Activated T-cell treated with anti-CD3 and anti-CD28 coated beads, Interleukin-2, amount 50 U/mL, for 48 hours (primary cell): ENCODE measurements at places on chromosomes 3 and 15.

GRCh38 chr15:88655800-88656488 lies 17.1 kb downstream of the ISG20 start:
- DNase-seq, result no peak

DNA sequence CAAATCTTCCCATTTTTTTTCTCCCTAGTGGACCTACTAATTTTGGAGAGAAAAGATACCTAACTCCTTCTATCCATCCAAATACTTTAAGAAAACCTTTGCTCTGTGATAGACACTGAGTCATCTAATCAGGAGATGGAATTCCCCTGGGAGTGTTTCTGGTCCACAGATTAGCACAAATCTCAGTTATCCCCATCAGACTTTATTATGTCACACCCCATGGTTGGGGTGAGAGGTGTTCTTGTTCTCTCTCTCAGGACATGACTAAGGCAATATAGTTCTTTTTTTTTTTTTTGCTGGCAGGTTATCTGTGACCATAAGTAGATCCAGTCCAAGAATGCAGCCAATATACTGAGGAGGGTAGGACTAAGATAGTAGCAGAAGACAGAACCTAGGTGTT lies 15.8 kb downstream of the SLC9A9 start:
- DNase-seq, result no peak

GRCh38 chr3:8741581-8742261 lies 8.1 kb downstream of the CAV3 start:
- DNase-seq, result no peak

GRCh38 chr3:27089645-27090044 lies 279.5 kb downstream of the NEK10 start:
- DNase-seq, result no peak

GRCh38 chr3:172317984-172318383 lies 130.3 kb downstream of the GHSR start:
- no peak for DNase-seq

GRCh38 chr15:59039225-59039624 lies 51.8 kb downstream of the RNF111 start:
- DNase-seq, result no peak

GRCh38 chr3:141859651-141860050 lies 16.8 kb upstream of the ATP1B3 start:
- DNase-seq, result no peak

- DNase-seq, result no peak
These were observed 55.3 kb upstream of the LEKR1 start for GRCh38 chr3:156770699-156771414.

DNA sequence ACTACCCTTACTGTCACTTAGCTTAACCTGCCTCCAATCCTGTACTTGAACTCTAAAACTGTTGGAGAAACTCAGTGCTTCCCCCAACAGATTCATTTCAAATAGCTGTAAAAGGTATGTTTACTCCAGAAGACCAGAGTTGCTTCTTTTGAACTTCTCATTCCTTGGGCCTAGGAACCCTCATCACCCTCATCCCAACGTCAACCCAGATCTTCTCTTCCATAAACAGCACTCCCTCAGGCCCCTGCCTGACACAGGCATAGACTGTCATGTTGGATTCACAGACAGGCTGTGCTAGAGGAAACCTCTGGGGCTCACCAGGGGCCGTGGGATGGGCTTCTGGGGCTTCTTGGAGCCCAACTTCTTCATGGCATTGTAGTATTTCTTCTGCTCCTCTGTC lies 57.5 kb upstream of the SCN5A start:
- no peak for DNase-seq

DNA sequence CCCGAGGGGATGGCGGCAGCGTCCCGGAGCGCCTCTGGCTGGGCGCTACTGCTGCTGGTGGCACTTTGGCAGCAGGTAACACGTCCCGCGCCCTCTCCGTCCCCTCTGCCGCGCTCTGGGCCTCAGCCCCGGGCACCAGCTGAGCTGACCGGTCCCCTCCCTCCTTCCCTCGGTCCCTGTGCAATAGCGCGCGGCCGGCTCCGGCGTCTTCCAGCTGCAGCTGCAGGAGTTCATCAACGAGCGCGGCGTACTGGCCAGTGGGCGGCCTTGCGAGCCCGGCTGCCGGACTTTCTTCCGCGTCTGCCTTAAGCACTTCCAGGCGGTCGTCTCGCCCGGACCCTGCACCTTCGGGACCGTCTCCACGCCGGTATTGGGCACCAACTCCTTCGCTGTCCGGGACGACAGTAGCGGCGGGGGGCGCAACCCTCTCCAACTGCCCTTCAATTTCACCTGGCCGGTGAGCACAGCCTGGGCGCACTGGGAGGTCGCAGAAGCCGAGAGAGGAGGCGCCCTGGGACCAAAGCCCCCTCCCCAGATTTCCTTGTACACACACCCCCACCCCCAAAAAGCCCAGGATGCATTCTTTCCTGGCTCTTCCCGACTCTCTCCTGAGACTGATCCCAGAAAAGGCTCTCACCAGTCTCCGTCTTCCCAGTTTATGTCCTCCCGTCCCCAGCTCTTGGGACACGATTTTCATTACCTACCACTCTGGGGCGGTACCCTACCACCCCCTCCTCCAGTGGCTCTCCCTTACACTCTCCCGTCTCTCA lies 705 bp downstream of the DLL4 start:
- DNase-seq, result no peak

DNA sequence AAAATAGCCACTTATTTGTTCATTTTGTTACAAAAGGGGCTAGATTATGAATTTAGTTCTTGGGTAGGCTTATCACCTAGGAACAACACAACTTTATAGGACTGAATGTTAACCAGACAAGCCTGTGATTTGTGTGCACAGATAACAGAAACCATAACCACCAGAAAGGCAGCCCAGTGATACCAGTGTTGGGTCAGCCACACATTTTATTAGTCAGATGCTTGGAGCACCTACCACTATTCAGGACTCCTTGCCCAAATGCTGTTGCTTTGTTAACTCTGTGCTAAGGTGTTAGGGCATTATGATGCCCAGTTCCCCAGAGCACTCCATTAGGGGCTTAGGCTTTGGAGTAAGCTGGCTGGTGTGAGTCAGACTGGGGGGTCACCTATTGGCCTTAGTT lies 22.5 kb downstream of the PLCL2 start:
- DNase-seq, result no peak

GRCh38 chr3:113556946-113557335 lies 24.6 kb downstream of the SIDT1 start:
- no peak for DNase-seq

GRCh38 chr3:32195995-32196540 lies 42.4 kb upstream of the CMTM8 start:
- DNase-seq, result no peak
